Myocyte (in vitro differentiated cells): ENCODE measurements at places on chromosomes 5 and 9. TPM values are rescaled to one million over a fixed set of nuclear protein-coding genes. Genes with fewer than 3 reads are reported as not detected.

DNA sequence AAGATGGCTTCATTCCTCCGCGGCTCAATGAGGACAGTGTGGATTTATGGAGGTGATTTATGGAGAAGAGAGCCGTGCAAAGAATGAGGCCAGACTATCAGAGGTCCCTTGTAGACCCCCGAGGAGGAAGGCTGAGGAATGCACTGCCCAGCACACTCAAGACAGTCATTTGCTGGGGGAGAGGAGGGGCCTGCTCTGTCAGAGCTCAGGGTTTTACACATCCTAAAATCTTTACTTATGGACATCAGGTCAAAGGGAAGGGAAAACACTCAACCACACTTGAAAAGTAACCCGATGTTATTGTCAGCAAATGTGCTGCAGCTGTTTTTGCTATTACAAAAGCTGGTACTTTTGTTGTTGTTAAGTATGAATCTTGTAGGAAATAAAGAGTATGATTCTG, 289.5 kb downstream of the SLIT3 start:
- DNase-seq = no peak

Gene UGCG
- total RNA-seq = 89.8 and 124 TPM in 2 replicates

Gene TAF1L
- total RNA-seq = 0.03 and 0.05 TPM in 2 replicates

GRCh38 chr9:87497604-87498045, at the start of gene DAPK1:
TSS of gene DAPK1 (plus strand) at chr9:87497867. CDS start at chr9:87499078, 1,211 bp downstream.
- DNase-seq = peak; percentile 84

DNA sequence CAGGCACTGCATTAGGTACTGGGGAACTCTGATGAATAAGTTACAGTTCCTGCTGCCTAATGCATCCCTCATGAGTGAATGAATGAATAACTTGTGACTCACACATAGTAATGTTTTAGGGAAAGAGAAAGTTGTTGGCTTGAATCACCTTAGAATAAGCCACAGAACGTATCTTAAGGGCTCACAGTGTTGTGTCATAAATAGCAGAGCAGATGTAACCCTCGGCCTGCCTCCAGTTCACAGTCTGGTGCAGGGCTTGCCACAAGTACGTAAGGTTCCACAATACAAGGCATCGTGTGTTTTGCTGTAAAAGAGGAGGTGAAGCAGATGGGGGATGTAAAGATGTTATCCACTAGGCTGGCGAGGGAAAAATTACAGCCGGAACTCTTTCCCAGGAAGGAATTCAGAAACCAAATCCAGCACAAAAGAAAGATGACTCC, 218.7 kb downstream of the TRPM3 start:
- peak; percentile 81 for DNase-seq

Gene NRARP
- total RNA-seq = 1.2 and 2.0 TPM in 2 replicates

- no peak for DNase-seq
Measured at GRCh38 chr9:121858788-121859187, 207.4 kb downstream of the DAB2IP start.

- DNase-seq = no peak
Measured at GRCh38 chr9:27853529-27853928, 280.2 kb upstream of the C9orf72 start.

DNA sequence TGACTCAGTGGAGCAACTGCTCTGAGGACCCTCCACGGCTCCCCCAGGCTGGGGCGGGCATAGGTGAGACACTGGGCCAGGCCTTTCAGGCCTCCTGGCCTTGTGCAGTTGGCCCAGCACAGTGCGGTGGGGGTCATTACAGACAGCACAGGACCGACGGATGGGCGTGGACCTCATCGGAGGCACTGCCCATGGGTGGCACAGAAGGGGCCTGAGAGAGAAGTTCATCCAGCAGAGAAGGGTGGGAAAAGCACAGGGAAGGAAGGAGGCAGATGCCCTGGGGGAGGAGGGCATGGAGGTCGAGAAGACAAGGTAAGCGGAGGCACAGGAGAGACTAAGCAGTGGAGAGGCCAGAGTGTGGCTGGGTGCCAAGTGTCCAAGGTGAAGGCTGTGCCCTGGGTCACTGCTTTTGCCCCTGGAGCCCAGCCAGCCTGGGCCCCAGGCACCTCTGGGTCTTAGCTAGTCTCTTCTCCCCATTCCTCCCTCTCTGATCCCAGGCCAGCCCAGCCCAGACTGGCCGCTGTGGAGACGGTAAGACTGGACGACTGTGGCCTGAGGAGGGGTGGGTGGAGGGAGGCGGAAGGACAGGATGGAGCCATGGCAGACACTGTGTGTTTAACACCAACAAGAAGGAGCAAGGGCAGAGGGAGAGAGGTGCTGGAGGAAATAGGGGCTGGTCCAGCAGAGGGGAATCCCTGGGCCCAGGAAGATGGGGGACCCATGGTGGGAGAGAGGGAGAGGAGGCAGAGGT, 5.7 kb downstream of the IL3 start:
- no peak for DNase-seq

Gene ELAVL2
- 34.1 and 41.8 TPM in 2 replicates for total RNA-seq

GRCh38 chr9:91117959-91118703, 243.6 kb downstream of the AUH start:
- peak; percentile 91 for DNase-seq

DNA sequence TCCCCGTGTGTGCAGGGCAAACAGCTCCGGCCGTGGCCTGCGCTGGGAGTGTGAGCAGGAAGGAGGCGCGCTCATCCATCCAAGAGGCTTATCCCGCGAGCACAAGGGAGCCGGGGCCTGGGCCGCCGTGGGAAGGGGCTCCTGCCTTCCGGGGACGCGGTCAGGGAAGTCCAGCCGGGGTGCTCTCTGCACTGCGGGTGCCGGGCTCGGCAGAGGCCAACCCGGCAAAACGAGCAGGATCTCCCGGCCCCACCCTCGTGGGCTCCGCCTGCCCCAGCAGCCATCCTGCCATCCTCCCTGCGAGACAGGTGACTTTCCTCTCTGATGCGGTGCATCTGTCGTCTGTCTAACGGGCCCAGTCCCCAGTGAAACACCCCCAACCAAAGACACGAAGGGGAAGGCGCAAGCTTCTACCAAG, 244.2 kb downstream of the AUH start:
- DNase-seq = no peak
